NCI-H1436 treated with DMSO at 0.1 percent for 48 hours (cell line): ENCODE measurements at places on chromosomes 12 and 14.

- no peak for DNase-seq
These were observed 100.7 kb downstream of the ELK3 start for GRCh38 chr12:96294831-96295230.

- DNase-seq: no peak
These were observed 3.8 kb upstream of the TBX3 start for GRCh38 chr12:114687802-114688201.

- no peak for DNase-seq
These were observed 72.3 kb upstream of the TMEM263 start for GRCh38 chr12:106883426-106883825.

DNA sequence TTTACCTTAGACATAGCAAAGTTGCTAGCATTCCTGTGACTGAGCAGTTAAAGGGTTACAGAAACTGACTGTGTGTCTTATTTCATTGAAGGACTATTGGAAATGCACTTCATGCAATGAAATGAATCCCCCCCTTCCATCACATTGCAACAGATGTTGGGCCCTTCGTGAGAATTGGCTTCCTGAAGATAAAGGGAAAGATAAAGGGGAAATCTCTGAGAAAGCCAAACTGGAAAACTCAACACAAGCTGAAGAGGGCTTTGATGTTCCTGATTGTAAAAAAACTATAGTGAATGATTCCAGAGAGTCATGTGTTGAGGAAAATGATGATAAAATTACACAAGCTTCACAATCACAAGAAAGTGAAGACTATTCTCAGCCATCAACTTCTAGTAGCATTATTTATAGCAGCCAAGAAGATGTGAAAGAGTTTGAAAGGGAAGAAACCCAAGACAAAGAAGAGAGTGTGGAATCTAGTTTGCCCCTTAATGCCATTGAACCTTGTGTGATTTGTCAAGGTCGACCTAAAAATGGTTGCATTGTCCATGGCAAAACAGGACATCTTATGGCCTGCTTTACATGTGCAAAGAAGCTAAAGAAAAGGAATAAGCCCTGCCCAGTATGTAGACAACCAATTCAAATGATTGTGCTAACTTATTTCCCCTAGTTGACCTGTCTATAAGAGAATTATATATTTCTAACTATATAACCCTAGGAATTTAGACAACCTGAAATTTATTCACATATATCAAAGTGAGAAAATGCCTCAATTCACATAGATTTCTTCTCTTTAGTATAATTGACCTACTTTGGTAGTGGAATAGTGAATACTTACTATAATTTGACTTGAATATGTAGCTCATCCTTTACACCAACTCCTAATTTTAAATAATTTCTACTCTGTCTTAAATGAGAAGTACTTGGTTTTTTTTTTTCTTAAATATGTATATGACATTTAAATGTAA is 31.5 kb downstream of the MDM2 start:
- DNase-seq: no peak

DNA sequence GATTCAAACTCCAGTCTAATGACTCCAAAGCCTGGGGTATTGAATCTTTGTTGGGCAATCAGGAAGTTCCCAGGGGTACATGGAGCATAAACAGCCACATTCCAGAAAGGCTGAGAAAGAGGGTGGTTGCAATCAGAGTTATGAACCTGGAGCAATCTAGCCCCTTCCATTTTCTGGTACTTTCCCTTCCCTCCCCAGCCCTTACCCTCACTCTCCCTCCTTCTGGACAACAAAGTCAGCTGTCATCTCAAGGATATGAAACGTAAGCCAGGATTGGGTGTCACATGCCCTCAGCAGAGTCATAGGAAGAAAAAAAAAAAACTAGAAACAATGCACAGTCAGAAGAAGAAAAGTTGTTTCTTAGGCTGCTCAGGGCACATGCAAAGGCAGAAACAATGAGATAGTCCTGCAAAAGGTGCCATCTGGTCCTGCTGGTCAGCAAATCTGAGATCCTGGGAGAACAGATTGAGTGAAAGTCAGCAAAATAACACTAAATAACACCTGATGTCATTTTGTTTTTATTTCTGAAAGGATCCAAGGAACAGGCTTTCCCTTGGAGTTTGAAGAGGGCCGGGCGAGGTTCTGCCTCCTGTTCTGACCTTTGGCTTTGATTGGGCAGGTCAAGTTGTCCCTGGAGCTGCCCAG is 27.1 kb downstream of the TMEM229B start:
- DNase-seq: no peak

GRCh38 chr12:57255916-57256315 is 4.9 kb upstream of the STAC3 start:
- no peak for DNase-seq

DNA sequence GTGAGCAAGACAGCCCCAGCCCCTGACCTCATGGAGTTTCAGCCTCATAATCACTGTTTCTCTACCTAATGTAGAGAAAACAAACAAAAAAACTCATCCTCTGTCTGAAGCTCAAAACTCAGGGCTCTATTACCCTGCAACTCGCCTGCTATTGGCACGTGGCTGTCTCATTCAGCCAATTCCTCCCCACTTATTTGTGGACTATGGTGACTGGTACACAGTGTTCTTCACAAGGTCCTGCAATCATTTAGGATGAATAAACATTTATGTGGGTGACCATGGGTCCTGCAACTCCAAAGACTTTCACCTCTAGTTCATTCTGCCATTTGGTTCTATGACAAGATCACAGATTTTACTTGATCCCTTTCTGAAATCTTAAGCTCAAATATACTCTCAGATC is 4.7 kb downstream of the PPP2R3C start:
- no peak for DNase-seq

- DNase-seq: no peak
These were observed 87.4 kb downstream of the NELL2 start for GRCh38 chr12:44788731-44789130.

DNA sequence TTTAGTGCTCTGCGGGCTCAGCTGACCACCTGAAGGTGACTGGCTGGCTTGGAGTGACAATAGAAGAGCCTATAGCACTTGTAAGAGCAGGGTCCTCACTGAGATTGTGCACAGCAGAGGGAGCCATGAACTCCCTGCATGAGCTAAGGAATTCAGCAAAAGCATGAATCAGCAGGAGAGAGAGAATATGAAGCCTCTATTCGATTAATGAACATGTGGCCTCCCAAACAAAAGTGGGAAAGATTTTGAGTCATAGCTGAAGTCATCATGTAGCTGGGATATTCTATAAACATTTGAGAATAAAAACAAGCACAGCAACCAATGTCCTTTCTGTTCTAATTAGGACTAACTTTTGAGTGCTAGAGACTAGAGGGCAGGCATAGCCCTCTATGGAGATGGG is 626.6 kb downstream of the DIO2 start:
- no peak for DNase-seq

DNA sequence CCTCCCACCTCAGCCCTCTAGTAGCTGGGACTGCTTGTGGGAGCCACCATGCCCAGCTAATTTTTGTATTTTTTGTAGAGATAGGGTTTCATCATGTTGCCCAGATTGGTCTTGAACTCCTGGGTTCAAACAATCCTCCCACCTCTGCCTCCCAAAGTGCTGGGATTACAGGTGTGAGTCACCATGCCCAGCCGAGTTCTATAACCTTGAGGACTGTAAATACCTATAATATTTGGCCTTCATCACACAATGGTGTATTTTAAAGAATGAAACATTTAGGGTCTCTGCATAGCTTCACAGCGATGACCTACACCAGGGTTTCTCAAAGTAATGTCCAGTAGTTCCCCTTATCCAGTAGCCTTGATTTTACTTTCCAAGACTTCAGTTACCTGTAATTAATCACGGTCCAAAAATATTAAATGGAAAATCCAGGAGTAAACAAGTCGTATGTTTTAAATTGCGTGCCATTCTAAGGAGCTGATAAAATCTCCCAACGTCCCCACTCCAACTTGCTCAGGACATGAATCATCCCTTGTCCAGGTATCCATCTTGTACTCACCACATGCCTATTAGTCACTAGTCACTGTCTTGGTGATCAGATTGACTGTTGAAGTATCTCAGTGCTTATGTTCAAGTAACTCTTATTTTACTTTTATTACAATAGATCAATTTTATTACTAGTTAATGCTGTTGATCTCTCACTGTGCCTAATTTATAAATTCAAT is 368.2 kb downstream of the BTG1 start:
- DNase-seq: no peak

DNA sequence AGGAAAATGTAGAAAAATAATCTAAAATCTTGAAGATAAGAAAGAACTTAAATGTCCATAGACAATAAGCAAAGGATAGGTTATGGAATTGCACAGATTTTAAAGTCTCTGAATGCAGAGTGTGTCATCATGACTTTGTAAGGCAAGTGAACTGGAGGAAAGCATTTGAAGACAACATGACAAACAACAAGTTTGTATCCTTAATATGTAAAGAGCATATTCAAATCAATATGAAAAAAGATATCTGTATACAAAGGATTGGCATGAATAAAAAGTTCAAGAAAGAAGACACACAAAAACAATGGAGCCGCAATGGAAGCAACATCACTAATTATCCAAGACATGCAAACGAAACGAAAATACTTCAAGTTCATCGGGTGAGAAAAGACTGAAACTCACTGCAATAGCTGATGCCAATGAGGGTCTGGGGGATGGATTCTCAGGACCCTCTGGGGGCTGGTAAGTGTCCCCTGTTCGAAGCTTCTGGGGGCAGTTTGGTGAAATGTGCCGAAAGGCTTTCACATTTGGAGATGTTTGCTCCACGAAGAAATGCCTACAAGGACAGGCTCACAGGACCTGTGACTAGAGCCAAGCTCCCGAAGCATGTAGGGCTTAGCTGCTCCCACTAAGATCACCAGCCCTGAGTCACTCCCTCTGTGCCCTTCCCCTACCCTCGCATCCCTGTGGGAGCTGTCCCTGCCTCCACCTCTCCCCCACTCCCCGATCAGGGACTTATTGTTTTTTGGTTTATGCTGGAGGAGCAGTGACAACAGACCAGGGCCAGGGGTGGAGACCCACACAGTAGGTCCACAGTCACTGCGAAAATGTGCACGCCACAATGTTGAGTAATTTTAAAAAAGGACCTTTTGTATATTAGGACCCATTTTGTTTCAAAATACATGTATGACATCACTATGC is 345.7 kb upstream of the SFSWAP start:
- DNase-seq: no peak

DNA sequence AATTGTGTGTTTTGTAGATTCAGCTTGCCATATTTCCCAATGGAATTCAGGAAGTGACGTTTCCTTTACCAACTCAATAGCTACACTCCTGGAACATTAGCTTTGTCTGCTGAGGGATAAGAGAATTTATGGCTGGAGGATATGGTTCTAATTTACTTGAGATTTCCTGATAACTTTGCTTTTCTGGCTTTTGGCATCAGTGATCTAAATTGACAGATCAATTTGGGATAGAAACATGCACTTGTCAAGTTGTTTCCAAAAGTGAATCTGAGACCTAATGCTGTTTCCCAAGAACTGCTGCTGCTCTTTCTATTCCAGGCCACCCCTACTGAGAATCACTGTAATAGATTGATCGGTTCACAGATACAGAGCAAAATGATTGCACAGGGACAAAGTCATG is 43.2 kb downstream of the MGAT4C start:
- no peak for DNase-seq

GRCh38 chr12:5705791-5706190 is 239.3 kb downstream of the ANO2 start:
- no peak for DNase-seq

DNA sequence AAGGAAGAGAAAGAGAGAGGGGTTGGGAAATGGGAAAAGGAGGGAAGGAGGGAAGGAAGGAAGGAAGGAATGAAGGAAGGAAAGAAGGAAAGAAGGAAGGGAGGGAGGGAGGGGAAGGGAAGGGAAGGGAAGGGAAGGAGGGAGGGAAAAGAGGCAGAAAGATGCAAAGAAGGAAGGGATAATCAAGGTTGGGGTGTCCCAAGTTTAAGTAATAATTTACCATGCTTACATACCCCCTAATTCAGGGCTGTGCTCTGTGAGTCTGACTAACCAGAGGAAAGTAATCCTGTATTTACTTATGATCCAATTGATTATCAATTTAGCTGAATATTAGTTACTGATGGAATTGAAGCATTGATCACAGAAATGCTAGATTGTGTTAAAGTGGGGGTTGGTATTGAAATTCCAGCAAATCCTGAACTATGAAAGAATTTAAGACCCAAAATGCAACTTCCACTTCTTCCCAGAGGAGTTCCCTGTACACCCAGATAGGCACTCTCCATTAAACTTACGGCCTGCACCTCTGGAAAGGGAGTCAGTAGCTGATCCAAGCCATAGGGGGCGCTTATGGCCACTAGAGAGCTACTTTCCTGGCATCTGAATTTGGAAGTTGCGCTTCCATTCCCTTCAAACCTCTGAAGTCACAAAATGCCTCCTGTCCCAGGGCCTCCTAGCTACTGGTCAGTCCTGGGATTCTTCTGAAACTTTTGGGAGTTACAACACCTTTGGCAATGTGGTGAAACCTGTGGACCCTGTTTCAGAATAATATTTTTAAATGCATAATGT is 162.7 kb upstream of the PWP1 start:
- DNase-seq: no peak

- DNase-seq: no peak
These were observed 35.7 kb downstream of the RIN3 start for GRCh38 chr14:92549105-92549858.

DNA sequence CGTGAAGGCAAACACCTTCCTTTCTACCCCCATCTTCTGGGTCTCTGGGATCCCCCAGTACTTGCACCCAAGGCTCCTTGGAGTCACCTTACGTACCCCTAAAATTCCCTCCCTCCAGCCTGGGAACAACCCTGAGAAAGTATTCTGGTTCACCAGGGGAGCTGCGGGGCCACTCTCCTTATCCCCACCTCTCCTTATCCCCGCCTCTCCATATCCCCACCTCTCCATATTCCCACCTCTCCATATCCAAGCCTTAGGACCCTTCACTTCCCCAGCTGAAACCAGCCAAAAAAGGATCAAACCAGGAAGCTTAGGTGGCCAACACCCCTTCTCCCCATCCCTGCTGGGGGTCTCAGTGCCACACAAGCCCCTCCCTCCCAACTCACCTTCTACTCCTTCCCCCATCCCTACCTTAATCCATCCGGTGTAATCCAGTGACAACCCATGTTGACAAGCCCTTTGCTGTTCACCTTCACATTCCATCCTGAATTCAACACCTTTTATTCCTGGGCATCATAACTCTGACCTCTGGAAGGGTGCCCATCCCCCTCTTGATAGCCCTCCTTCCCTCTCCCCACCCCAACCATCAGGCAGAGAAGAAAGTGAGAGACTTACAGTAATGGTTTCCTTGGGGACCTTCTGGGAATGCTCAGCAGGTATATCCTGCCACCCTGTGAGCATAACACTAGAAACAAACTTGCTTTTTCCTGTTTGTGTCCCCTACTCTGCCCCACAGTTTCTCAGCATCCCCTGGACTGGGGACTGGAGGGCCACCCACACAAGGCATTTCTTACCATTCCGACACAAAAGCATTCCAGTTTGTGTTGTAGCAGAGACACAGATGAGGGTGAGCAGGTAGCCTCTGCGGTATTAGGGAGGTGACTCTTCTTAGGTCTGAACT is 1.6 kb upstream of the MSI1 start:
- no peak for DNase-seq

GRCh38 chr14:102848830-102849525 is 71.7 kb downstream of the TRAF3 start:
- no peak for DNase-seq

DNA sequence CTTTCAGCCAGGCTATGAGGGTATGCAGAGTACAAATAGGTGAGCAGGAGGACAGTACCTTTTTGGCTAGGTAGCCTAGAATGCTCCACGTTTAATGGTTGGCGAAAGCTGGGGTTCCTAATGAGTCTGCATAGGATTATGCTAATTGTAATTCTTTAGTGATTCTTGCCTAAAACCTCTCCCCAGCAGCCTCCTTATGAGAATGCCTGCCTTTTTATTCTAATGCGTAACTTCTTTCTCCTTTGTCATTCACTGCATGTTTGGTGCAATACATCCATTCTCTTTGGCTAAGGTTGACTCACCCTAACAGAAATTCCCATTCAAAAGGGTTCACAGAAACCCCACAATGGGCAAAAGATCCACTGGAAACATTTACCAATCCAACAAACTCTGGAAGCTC is 752.2 kb downstream of the FSCB start:
- DNase-seq: no peak
